ENCODE measurements at places on chromosomes 2 and 18.

DNA sequence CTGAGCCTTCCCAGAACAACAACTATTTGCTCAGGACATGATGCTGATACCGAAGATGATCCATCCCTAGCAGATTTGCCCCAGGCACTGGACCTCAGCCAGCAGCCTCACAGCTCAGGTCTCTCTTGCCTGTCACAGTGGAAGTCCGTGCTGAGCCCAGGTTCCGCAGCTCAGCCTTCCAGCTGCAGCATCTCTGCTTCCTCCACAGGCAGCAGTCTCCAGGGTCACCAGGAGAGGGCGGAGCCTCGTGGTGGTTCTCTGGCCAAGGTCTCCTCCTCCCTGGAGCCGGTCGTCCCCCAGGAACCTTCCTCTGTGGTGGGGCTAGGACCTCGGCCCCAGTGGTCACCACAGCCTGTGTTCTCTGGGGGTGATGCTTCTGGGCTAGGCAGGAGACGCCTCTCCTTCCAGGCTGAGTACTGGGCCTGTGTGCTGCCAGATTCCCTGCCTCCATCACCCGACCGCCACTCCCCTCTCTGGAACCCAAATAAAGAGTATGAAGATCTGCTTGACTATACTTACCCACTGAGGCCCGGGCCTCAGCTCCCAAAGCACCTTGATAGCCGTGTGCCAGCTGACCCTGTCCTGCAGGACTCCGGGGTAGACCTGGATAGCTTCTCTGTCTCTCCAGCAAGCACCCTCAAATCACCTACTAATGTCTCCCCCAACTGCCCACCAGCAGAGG is 15.4 kb downstream of the CEP68 start:
- no peak for DNase-seq

DNA sequence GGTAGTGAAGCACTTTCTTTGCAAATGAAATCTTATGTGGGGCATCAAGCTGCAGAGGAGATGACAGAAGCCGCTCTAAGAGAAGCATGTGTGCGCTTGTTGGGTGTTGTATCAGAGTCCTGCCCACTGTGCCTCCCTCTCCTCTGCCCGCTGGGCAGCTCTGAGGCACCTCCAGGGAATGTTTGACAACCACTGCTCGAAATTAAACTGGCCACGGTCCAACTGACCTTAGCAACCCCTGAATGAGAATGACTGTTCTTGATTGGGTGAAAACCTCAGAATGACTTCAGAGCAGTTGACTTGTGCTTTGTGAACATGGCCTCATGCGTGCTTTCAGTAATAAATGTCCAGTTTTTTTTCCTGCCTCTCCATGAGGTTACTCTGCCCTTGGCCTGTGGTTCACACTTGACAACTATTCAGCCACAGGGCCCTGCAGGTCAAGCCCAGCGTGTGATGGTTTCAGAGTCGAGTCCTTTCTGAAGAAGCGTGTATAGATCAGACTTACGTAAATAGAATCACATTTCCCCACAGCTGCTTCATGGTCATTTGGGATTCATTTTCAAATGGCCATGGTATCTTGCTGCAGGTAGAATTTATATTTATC is 94.9 kb downstream of the SLC4A3 start:
- no peak for DNase-seq

DNA sequence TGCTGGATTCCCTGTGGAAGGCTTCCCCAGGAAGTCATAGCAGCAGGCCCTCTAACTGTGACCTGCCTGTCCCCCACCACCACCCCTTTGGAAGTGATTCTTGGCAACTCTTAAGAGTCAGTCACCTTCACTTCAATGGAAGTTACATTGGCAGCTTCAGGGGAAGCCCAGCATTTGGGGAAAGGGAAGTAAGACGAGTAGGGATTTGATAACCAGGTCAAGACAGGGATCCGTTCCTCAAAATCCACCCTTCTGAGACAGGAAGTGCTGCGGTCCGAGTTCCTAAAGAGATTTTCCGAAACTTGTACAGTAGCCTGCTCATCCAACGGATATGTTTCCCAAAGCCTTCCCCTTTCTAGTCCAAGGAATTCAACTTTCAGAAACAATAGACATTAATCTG is 54.2 kb downstream of the MRPL35 start:
- no peak for DNase-seq

- no peak for DNase-seq
These were observed 242.6 kb downstream of the TTC32 start for GRCh38 chr2:19659024-19659792.

GRCh38 chr18:57581301-57581934 is 5.1 kb downstream of the FECH start:
- DNase-seq = no peak

GRCh38 chr2:138536302-138536701 is 34.7 kb downstream of the SPOPL start:
- no peak for DNase-seq

DNA sequence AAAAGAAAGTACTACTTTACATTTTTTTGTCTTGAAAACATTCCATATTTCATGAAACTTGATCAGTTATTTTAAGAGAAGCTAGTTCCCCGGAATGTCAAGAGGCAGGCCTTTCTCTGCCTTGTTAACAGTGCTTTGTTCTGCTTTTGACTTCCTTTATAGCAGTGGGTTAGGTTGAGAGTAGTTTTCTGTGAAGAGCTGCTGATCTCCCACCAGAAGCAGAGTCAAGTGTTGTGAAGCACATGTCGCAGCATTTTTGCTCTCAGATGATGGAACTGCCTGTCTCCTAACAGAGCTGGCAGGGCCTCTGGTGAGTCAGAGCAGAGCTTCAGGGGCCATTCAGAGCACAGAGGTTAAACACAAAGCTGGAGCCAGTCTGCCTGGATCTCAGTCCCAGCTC is 871.8 kb downstream of the SLC4A3 start:
- no peak for DNase-seq

- DNase-seq = no peak
These were observed 54.4 kb downstream of the DOK6 start for GRCh38 chr18:69455125-69455524.

GRCh38 chr2:227545990-227546389 is 52.7 kb upstream of the SCYGR2 start:
- no peak for DNase-seq

DNA sequence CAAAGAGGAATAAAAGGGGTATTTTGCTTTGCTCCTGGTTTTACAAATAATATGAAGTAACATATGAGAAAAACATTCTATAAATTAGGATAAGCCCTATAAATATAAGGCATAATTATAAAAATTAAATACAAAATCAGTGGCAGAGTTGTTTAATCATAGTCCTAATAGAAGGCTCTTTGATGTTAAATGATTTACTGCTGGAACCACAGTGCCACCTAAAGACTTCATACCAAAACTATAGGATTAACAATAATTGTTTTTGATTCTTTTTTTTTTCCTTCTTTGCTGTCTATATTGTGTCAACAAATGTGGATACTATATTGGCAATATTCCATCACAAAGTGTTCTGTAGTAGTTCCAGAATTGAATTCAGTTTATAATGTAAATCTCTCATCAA is 837.7 kb upstream of the SLC39A10 start:
- no peak for DNase-seq

DNA sequence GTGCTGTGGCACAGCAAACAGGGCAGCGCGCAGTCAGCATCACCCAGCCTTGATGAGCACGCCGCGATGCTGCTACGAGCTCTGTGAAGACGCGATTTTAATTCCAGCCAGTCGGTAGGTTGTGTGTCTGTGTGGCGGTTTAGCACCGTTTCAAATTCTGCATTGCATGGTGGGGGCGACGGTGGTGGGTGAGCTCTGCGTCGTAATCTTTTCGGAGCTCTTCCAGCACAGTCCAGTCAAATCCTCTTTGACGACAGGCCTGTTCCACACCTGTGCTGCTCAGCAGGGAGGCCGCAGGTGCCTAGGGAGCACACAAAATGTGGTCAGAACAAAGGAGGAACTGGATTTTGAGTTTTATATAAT is 8.6 kb downstream of the ALLC start:
- DNase-seq = no peak

DNA sequence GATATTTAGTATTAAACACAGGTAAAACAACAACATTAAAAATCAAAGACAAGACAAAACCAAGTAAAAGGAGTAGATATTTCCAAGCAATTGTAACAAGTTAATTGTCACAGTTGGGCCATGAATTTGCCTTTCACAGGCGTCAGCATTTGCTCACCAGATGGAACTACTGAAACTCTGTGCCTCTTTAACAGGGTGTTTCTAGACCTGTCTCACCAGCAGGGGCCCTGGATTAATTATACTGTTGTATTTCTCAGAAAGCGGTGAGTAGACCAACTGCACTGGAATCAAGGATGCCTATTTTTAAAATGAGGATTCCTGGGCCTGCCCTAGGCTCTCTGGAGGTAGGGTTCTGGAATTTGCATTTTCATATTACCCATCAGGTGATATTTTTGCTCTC is 92.6 kb downstream of the UPP2 start:
- no peak for DNase-seq

DNA sequence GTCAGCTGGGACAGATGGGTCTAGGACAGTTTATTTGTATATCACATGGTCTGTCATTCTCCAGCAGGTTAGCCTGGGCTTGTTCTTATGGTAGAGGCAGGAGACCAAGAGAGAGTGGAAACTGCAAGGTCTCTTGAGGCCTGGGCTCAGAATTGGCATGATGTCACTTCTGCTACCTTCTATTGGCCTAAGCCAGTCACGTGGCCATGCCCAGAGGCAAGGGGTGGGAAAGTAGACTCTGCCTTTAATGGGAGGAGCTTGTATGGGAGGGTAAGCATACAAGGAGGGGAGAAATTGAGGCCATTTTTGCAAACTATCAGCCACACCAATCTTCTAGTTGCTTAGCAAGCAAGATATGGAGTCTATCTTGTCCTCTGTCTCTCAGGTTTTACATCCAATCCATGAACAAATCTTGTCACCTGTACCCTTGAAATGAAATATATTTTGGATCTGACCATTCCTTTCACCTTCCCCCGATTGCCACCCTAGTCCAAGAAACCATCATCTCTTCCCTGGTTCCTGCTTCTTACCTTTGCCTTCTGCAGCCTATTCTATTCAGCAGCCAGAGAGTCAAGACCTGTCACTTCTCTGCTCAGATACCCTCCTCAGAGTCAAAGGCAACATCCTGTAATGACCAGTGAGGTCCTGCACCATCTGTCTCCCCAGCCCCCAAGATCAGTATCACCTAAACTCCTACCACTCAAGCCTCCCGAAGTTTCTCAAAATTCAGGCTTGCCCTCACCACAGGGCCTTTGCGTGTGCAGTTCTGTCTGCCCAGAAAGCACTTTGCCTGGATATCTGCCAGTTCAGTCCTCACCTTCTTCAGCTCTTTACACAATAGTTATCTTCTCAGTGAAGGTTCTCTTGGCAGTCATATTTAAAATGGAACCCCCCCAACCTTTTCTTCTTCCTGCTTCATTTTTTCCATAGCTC is 240.0 kb downstream of the LOXHD1 start:
- no peak for DNase-seq

- no peak for DNase-seq
These were observed 81.0 kb downstream of the ZNF236 start for GRCh38 chr18:76903386-76903785.

GRCh38 chr18:79380816-79381806 is 14.6 kb upstream of the NFATC1 start:
- peak; percentile 60 for DNase-seq

- DNase-seq = no peak
These were observed 83.8 kb downstream of the MAP4K4 start for GRCh38 chr2:101781326-101781725.

GRCh38 chr2:223835701-223836532 is 1.5 kb downstream of the AP1S3 start:
- DNase-seq = no peak

DNA sequence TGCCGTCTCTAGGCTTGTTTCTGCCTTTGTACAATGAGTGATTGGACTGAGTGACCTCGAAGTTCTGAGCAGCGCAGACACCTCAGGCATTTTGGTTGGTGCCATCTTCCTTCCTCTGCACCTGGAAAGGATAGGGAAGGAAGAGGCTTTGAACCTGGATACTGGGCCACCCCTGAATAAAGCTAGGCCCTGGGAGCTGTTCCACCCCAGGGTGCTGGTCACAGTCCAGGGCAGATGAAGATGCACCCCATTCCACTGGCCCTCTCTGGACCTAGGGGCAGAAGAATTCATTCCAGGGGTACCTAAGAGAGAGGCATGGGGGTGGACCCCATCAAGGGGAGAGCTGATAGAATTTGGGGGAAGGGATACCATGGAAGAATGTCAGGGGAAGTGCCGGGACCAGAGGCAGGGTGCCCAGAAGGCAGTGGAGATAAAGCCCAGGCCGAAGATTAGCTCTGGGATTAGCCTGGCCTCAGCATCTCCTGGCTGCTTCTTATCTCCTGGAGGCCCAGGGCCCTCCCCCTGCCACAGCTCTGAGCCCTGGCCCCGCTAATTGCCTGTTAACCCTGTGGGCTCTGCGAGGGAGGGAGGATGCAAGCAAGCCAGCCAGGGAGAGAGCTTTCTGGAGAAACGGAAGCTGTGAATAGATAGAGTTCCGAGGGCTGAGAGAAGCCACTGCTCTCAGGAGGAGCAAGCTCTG is 11.4 kb downstream of the ASIC4 start:
- no peak for DNase-seq

DNA sequence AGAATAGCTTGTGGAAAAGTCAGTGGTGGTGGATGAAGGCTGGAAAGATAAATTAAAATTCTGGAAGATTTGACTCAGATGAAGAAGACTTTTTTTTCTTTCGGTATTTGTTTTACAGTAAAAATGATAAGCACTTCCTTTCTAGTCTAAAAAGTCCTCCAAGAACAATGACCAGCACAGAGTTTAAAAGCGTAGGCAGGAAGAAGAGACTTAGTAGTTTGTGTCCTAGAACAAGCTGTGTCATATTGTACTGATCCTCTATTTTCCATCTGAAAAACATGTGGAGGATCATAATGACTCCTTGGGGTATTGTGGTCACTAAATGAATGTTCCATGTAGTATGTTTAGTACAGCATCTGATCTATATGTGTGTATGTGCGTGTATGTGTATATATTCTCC is 132.4 kb upstream of the FSHR start:
- no peak for DNase-seq

- no peak for DNase-seq
These were observed 107.3 kb upstream of the PID1 start for GRCh38 chr2:229378386-229378785.

DNA sequence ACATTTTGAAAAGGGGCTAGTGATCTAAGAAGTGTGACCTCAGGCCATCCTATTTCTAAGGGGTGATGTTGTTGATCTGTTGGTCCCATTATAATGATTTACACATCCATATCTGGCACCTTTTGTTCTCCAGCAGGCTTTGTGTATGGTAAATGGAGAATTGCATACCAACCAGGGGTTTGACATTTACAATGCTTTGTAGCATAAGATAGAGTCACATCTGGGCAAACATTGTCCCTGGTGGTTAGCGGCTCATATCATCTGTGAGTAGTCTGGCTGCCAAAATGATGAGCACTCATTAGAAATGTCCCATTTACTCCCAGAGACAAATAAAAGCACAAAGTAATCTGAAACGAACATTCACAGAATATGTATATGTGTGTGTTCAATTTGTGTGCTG is 1775.5 kb upstream of the CELF4 start:
- DNase-seq = no peak

- no peak for DNase-seq
These were observed 17.1 kb upstream of the MCM6 start for GRCh38 chr2:135893374-135893794.

DNA sequence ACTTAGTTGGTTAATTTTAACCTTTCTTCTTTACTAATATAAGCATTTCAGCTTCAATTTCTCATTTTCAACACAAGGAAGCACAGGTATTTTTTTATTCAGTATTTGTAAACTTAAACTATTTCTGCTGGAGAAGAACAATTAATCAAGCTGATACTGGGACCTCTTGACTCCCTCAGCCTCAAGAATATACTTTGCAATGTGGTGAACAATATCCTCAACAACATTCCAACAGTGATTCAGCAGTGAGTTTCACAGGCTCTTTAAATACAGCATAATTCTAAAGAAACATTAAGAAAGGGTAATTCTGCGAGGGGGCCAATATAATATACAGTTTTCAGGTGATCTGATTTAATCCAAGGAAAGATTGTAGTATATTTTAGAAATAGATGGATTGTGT is 10.0 kb downstream of the RAPGEF4 start:
- no peak for DNase-seq

All from 8988T (cell line).